Ecto neural progenitor cell (in vitro differentiated cells): ENCODE measurements at places on chromosomes 13 and 19.

- DNase-seq, result no peak
These were observed 179.8 kb upstream of the NBEA start for GRCh38 chr13:34762312-34762711.

DNA sequence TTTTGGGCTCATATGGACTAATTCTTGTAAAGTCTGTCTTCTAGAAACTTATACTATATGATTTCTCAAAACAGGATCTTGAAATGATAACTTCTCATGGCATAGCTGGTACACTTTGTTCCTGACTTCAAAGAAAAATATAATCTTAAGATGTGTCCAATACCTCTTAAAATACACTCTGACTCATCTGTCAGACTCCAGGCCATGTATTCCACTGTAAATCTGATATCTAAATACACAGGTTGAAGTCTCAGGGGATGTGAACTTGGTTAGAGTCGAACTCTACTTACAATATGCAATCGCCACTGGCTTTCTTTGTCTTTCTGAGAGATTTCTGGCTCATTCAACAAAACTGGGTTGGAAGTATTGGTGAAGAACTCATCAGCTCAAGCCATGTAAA, 99.8 kb downstream of the LACC1 start:
- DNase-seq, result no peak

GRCh38 chr19:51323481-51324166, 12.2 kb downstream of the IGLON5 start:
- no peak for DNase-seq

DNA sequence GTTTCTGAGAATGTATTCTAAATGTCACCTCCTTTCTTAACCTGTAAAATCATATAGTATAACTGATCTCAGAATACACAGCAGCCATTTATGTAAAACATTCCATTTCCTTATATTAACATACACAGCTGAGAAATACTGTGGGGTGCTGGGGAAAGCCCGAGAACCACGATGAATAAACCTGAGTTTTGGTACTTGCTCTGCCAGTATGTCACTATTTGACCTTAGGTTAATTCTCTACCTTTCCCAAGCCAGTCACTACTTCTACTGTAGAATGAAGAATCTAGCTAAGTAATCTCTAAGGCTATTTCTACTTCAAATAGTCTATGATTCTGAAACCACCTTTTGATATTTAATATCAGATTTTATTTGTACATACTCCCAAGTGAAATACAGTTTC, 173.7 kb downstream of the TBC1D4 start:
- no peak for DNase-seq

DNA sequence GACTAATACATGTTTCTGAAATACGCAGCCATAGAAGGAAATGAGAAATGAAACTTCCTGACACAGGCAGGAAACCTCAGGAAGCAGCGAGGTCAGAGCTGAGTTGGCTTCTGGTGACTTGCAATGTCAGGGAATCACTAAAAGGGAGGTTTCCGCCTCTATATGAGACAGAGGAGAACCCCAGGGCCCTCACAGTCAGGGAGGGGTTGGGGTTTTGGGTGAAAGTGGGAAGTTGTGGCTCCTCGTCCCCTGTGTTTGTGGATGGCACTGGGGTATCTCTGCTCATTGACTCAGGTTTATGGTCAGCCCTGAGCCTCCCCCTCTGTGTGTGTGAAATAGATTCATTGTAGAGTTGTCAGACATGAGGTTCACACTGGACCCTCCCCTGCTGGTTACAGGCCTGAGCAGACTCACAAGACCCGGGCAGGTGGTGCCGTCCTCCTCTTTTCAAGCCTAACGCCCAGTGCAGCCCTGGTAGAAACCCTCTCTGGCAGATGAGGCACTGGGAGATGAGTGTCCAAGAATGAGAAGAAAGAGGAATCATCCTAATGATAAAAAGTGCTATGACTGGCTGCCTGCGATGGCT, 5.5 kb upstream of the LILRA6 start:
- DNase-seq, result no peak
